ENCODE measurements at places on chromosomes 7 and 10.

DNA sequence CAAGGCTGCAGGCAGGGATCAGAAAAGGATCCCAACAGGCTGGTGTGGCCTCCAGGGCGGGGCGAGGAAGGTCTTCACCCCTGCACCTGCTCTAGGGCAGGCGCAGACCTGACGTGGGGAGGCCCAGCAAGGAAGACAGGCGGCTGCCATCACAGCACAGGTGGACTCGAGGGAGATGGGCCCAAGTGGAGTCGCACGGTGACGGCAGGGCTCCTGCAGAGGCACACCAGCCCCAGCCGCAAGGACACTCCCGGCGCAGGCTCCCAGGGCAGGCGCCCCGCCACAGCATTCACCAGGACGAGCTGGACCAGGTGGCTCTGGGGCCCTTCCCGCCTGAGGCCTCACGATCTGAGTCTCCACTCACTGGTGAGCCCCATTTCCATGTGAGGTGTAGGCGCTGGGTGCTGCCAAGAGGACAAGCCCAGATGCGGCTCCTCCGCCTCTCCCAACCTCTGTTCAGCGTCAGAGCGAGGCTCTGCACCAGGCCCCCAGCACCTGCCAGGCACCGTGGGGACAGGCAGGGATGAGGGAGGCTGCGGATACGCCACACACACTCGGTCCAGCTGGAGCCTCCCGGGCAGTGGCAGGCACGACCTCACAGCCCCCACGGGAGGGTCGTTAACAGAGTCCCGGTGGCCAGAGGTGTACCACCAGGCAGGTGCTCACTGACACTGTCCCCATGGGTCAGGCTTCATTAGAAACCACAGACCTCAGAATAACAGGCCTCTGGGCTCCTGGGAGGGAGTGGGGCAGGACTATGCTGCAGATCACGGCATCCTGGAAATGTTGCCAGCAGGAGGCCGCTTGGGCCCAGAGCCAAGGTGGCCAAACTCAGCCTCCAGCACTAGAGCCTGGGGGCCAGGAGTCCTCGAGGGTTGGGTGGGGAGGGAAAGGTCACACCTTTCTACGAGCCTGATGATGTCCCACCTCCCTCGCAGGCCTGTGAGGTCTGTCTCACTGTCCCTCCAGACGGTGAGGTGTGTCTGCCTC, 111.6 kb downstream of the MAD1L1 start:
- DNase-seq: no peak

GRCh38 chr10:75094465-75094864, 17.0 kb upstream of the SAMD8 start:
- DNase-seq: no peak

DNA sequence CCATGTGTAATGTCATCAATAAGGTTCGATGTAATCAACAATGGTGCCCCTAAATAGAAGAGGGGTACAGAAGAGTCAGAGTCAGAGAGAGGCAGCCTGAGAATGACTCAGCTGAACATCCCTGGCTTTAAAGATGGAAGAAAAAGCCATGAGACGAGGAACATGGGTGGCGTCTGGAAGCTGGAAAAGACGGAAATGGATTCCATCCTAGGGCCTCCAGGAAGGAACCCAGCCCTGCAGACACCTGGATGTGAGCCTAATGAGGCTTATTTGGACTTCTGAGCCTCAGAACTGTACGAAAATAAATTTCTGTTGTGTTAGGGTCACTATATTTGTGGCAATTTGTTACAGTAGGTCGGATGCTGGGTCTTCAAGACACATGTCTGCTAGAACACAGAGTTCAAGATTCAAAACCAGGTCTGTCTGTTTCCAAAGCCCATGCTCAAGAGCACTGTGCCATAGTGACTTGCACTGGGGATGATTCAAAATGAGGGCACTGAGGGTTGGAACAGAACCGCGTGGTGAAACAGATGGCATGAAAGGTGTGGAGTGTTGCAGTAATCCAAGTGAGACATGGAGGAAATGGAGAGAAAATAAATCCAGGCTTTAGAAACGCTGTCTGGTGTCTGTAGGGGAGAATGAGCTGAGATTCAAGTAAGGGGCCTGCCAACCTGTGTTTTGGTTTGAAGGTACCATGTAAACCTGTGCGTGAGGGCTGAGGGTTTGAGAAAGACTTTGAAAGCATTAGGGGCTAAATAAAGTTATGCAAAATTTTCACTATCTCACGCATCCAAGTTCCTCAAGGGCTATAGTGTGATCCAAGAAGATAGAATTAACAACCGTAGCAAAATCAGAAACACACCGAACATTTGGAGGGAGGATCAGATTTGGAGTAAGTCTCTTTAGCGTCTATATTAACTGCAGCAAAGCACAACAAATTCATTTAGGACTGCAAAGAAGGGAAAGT, 849.1 kb upstream of the AUTS2 start:
- no peak for DNase-seq

DNA sequence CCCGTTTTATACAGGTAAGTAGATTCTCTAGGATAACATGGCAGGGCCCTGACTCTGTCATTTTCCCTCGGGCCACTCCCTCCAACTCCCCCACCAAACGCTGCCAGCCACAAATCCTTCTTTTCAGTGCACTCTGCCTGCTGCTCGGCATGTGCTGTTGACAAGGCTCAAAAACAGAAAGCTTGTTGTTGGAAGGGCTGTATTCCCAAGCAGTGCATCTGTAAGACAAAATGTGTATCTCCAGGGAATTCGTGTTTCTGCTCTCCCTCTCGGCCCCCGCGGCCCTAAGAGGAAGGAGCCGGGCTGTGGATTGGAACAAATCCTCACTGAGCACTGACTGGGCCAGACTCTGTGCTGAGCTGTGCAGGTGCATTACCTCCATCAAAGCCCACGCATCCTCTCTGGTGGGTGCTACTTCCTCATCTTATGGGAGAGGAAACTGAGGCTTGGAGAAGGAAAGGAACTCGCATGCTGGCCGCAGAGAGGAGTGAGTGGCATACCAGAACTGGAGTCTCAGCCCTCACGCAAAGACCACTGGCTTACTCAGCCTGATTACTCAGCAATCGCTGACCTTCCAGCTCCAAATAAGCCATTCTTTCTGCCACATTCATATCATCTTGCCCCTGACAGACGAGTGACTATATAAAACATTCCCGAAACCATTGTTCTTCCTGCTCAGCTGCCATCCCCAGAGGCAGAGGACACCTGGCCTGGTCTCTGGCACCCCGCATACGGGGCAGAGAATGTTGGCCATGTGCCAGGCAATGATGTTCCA, 33.5 kb upstream of the ENO4 start:
- DNase-seq: no peak

- no peak for DNase-seq
Observed at GRCh38 chr7:98241674-98242241, 10.3 kb downstream of the TECPR1 start.

- DNase-seq: no peak
Observed at GRCh38 chr7:111708072-111708471, 145.8 kb upstream of the IMMP2L start.

DNA sequence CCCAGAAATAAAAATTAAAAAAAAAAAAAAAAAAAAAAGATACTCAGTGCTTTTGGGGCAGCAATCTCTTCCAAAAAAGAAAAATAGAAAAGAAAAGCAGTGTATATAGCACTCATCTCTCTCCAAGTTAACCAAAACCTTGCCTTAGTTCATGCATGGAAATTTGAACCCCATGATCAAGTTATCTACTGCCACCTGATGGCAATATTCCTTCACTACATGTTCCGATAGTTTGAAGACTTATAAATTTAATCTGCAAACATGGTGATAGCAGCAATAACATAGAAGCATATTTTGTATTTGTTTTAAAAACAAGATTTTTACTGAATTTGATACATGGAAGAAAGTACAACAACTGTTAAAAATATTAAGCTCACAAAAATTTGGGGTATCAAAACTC, 48.6 kb upstream of the SLIT1 start:
- DNase-seq: no peak

DNA sequence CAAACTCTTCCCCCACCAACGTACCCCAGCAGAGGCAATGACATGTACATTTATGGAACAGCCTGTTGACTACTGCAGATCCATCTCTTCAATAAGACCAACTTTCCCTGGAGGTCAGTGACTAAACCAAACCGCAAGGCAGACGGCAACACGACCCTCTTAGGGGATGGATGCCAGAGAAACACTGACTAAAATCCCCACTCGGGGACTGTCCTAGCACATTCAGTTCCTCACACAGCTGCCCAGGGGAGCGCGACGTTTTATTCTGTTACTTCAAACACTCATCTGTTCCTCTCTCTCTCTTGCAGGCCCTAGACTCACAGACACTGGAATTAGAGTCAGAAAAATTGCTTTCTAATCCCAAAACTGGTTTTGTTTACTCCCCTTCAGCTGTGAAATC, 146.5 kb upstream of the PRSS1 start:
- DNase-seq: no peak

- no peak for DNase-seq
Observed at GRCh38 chr10:92238054-92238585, 52.8 kb downstream of the CPEB3 start.

GRCh38 chr10:31396376-31396775, 77.4 kb downstream of the ZEB1 start:
- DNase-seq: no peak
